ENCODE measurements at places on chromosomes 1 and 21.
A peak's percentile ranks its signal among the peaks of the same experiment; 100 is the strongest.

GRCh38 chr1:27887215-27888021, 15.1 kb downstream of the THEMIS2 start:
- DNase-seq: no peak

DNA sequence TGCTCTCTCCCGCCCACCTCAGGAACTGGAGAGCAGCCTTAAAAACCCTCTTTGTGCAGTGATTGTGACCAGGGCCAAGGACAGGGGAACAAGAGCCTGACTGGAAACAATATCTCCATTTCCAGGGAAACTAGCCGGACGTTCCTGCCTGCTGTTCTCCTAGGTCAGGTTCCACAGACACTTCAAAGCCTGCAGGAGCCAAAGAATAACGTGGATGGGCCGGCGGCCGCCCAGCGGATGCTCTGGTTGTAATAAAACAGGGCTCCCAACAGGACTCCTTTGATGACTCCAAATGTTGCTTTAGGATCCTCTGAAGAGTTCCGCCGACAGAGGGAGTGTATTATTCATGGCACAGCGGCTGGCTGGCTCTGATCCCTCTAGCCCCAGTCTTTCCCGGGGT, 162.2 kb downstream of the PLXNA2 start:
- peak; percentile 29 for DNase-seq

GRCh38 chr1:90936061-90936460, 85.8 kb downstream of the ZNF644 start:
- no peak for DNase-seq

DNA sequence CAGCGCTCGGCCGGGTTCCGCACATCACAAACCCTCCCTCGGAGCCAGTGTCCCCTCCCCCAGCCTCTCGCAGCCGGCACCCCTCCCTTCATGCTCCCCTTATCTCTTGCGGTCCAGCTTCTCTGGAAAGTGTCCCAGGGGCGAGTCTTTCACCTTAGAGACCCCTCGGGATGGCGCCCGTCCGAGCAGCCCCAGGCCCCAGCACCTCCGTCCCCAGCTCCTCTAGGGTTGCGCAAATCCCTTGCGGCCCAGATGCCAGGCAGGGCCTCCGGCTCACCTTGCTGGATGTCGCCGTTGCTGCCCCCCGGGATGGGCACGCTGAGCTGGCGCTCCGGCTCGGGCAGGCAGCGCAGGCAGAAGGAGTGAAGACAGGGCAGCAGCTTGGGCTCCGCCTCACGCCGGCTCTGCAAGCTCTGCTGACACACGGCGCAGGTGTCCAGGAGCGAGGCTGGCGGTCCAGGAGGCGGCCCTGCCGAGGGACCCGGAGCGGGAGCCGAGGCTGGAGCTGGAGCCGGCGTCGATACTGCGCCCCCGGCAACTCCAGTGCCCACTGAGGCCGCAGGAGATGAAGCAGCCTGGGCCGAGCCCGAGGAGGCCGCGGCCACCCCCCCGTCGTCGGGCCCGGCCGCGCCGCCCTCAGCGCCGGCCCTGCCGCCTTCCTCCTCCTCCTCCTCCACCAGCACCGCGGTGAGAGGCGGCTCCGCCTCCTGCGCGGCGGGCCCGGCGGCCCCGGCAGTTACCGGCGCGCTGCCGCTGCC, 550 bp downstream of the TRIM33 start:
- DNase-seq: peak; percentile 56

DNA sequence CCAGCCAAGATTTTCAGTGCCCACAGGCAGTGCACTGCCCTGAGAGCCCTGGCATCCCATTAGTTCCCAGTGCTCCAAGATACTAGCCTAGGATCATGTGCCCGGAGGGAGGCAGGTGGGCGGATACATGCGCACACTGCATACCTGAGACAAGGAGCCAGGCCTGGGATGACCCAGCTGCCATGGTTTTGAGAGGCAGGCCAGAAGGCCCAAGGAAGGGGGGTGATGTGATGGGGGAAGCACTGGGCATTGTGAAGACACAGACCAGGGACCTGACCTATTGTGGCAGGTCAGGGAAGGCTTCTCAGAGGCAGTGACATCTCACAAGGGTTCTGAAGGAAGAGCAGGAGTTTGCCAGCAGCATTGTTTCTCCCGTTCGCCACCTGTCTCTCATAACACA, 3.6 kb downstream of the ZC3H12A start:
- DNase-seq: no peak

GRCh38 chr1:125118147-125118993, 3933.6 kb downstream of the SRGAP2C start:
- DNase-seq: no peak

DNA sequence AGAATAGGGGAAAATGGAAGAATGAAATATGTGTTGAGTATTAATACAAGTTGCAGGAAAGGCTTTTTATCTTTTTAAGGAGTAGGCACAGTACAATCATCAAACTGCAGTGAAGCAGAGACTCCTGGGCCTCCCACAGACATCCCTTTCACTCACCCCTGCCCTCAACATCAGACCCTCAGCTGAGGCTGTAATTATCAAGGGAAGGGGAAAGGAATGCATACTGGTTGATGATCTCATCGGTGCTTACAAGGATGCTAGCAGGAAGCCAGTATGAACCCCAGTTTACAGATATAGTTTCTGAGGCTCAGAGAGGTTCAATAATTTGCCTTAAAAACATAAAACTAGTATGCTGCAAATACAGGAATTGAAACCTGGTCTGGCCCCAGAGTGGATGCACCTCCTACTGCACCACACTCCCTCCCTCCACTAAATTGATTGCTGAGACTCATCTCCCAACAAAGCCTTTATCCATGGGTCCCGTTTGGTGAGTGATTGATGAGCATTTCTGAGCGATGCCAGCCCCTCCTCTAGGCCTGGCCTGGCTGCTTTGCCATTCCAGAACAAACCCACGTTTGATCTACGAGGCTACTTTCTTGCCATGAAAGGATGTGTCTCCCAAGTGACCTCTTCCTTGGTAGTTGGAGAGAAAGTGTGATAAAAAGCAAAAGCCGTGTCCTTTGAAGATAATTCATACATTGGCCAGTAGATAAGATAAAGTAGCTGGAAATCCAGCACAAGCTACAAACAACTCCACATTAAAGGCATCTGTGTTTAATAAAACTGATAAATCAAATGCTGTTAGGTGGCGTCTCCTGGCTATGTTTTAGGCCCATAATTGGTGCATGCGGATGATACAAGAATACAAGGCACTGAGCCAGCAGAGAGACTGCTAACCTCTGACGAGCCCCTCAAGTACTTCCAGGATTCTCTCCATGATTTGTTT, 233.9 kb upstream of the CAMK1G start:
- DNase-seq: no peak

GRCh38 chr1:85450832-85451231, 14.1 kb downstream of the DDAH1 start:
- DNase-seq: no peak

GRCh38 chr1:240616018-240616417, 4.1 kb upstream of the GREM2 start:
- no peak for DNase-seq

DNA sequence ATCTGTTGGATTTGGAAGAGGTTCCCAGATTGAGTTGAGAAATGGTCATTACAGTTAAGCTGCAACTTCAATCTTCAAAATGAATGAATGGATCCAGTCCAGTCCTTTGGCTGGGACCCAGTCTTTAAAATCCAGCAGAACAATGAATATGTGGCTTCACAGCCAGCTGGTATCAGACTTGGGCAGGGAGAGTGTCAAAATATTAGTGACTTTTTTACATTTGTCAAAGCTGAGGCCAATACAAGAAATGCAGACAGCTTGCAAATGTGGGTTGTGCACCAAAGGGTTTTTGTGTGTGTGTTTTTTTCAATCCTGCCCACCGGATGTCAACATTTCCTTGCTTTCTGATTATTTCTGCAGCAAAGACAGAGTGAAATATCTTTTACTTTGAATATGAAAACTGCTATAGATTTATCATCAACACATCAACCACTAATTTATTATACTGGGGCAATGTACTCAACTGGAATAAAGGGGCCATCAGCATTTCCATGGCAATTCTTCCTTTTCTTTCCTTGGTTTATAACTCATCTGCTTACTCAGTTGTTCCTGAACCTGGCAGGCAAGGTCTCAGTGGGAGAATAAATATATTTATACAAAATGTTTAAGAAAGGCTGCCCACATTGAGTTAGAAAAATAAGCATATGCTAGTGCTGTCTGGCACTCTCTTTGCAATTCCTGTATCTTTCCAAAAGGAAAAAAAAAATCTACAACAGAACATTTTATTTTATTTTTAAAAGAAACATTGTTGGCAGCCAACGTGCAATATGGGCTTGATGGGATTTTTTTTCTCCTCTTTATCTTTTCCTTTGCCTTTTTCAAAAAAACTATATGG, 491.6 kb upstream of the C1orf87 start:
- no peak for DNase-seq

DNA sequence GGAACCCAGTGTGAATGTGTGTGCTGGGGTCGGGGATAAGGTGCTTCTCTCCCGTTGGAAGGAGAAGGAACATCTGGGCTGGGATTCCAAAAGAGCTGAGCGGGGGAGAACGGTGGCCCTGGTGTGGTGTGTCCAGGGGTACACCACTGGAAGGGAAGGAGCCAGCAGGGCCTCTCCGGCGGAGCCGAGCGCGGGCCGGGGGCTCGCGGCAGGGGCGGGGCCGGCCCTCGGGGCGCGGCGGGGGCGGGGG, 231 bp upstream of the RPS6KA1 start:
- DNase-seq: peak; percentile 65

- no peak for DNase-seq
These were observed 6.8 kb downstream of the KCNH1 start for GRCh38 chr1:211127166-211127565.

- peak; percentile 72 for DNase-seq
These were observed 2.2 kb downstream of the CAMK1G start for GRCh38 chr1:209585672-209586071.

GRCh38 chr1:54543729-54544496, 4.1 kb upstream of the ACOT11 start:
- DNase-seq: no peak

GRCh38 chr1:40281853-40282252, 23.8 kb downstream of the ZMPSTE24 start:
- no peak for DNase-seq

DNA sequence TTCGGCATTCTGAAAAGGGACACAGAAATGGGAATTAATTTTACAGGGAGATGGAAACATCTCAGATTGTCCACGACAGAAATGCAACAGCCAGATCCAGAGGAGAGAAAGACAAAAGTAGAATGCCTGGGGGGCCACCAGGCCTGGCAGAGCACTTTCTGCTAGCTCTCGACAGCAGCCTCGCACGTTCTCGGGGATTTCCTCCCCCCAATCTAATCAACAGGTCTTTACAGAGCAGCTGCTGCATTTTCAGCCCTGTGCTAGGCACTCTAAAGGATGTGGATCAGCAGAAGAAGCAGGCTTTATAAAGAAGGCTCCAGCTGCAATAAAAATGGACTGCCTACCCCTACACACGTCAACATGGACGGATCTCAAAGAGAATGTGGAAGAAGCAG, 10.6 kb downstream of the CSRP1 start:
- no peak for DNase-seq

DNA sequence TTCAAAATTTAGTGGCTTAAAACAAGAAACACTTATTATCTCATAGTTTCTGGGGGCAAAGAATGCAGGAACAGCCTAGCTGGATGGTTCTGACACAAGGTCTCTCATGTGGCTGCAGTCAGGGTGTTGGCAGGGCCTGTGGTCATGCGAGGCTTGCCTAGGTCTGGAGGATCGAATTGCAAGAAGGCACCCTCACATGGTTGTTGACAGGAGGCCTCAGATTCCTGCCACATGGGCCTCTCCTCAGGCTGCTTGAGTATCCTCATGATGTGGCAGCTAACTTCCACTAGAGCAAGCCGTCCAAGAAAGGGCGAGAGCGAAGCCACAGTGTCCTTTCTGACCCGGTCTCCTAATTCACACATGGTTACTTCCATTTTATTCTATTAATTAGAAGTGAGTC, 6.2 kb upstream of the NRIP1 start:
- no peak for DNase-seq

GRCh38 chr1:159203610-159204009, 1.1 kb upstream of the ACKR1 start:
- no peak for DNase-seq

DNA sequence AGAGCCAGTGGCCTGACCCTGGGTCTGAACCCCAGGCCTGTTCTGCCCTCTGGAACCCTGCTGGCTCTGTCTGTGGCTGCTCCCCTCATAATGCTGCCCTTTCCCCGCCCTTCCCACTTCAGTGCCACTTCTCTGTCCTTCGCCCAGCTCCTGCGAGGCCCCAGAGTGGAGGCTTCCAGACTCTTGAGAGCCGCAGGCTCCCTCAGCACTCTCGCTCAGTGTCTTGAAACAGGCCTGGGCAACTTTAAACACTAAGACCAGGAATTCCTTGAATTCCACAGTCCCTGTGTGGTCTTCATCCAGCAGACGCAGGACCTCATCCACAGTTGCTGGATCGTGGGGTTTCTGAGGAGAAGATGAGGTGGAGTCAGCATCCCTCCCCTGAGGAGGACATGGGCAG, 3.5 kb downstream of the CRNN start:
- no peak for DNase-seq

DNA sequence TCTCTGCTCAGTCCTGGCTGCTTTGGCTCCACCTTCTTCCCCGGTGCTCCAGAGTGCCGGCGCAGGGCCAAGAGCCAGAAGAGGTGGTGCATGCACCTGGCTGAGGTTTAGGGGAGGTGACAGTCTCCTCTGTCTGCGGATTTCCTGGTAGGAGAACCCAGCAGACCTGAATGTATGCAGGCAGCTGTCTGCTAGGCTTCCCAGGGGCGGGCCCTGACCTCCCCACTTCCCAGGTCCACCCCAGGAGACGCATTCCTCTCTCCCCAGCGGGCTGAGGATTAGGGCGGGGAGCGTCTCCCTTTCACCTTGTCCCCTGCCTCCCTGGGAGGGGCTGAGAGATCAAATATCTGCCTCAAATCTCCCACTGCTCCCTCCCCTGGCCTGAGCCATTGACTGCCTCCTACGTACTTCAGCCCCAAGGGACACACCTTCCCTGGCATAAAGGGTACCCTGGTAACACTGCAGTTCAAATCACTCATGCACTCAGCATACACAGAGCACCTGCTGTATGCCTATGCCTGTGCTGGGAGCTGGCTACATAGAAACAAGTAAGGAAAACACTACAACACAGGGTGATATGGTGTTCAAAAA, 27.5 kb downstream of the DMBX1 start:
- DNase-seq: no peak

DNA sequence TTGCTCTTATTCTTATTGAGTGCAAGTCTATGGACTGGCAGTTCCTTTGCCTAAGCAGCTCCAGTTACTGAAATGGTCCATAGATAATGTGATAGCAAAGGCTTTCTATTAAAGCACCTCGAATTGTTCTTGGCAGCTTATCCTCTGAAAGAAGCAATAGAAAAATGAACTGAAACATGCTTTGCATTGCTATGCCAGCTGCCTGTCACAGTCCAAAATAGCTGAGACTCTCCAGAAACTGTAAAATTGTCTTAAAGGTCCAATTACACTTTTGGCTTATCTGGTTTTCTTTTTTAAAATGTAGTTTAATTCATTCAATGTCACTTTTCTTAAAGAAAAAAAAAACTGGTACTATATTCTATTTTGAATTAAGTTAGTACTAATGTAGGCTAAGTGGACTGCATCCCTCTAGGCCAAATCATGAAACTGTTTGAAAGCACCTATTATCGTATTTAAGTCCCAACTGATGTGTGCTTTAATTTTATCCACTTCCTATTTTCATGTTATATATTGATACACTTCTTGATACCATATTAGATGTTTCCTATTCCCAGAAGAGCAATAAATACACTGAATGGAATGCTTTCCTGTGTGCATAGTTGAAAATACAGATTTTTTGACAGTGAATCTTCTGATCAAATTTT, 208.0 kb upstream of the DEPDC1 start:
- DNase-seq: no peak

GRCh38 chr1:224490549-224491537, 56.2 kb upstream of the WDR26 start:
- no peak for DNase-seq

All from amygdala (tissue), 56 donors.